ENCODE measurements at places on chromosomes 5 and 9.
A peak's percentile ranks its signal among the peaks of the same experiment; 100 is the strongest.

GRCh38 chr5:14261856-14262611 is 118.9 kb downstream of the TRIO start:
- no peak for DNase-seq

DNA sequence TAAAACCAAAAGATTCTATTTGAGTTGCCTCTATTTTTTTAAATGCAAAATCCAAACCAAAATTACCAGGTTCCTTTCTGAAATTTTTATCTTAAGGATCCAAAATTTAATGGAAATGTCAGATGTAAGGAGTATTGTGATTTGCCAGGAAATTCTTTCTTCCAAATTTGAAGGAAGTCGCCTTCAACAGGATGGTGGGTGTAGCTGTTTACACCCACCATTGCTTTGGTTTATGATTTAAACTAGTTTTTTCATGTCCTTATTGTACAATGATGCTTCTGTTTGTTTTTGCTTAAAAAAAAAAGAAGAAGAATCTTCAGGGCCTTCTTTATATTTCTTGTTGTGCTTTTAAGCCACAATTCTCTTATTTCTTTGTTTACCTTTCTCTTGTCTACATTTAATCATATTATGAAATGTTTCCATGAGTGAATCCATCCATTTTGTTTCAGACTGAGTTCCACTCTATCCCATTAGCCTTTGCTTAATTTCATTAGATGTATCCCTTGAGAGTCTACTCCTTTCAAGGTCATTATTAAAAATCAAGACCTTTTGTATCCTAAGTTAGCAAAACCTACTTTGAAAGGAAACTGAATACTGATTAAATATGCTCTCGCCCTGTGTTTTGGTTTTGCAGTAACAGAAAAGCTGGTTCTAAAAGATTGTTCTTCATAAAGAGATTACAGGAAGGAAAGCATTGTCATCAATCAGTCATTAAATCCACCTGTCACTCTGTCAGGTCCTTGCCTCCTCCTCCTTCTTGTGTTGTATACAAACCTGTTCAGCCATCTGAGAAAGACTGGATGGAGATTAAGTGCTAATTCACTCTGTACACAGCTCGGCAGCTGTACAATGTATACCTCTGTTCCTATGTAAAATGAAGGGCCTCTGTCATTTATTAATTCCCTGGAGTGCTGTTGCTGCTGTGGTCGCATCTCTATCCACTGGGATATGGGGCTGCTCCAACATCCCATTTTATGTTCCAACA is 45.5 kb upstream of the SLC2A8 start:
- peak; percentile 79 for DNase-seq

DNA sequence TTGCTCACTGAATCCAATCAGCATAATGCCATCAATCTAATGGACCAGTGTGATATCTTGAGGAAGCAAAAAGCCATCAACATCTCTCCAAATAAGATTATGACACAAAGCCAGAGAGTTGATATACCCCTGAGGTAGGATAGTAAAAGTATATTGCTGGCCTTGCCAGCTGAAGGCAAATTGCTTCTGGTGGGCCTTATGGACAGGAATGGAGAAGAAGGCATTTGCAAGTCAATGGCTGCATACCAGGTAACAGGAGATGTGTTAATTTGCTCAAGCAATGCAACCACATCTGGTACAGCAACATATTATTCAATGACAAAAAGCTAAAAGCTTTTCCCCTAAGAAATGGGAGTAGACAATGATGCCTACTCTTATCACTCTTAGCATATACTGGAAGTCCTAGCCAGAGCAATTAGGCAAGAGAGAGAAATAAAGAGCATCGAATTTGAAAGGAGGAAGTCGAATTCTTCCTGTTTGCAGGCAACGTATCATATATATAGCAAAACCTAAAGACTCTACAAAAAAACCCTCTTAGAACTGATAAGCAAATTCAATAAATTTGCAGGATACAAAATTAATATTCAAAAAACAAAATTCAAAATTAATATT is 216.1 kb upstream of the RASA1 start:
- no peak for DNase-seq

GRCh38 chr5:65548281-65548680 is 14.7 kb downstream of the CENPK start:
- no peak for DNase-seq

DNA sequence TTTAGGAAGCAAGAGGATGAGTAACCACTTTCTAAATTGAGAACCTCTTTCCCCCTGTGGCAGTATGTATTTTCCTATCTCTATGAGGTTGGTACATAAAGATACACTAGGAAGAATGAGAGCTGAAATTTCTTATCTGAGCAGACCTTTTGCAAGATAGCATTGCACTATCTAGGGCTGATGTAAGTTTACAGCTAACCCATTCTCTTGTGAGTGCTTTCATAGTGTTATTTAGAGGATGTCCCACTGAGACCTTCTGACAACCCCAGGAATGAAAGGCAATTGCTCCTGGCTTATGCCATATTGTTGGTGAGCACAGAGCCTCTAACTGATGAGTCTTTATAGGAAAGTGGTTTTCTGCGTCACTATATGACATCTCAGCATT is 1209.3 kb upstream of the CDH6 start:
- DNase-seq = no peak

DNA sequence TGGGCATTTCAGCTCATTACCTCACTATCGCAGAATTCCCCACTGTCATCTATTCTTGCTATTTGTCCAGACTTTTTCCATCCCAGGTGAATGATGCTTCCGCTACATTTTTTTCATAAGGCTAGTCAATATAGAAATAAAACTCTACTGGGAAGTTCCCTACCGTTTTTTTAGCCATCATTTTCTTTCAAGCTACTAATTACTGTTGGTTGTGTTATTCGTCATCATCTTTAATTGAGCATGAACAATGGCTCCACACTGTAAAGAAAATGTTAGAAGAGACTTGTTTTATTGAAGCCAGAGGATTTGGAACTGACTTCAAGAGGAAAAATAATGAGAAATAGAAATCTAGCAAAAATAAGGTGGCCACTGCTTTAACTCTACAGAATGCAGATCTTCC is 265.0 kb downstream of the ZNF608 start:
- DNase-seq = no peak

GRCh38 chr5:173583346-173583745 is 33.1 kb downstream of the BOD1 start:
- DNase-seq = no peak

GRCh38 chr5:131983244-131983771 is 28.1 kb downstream of the ACSL6 start:
- DNase-seq = peak; percentile 86

DNA sequence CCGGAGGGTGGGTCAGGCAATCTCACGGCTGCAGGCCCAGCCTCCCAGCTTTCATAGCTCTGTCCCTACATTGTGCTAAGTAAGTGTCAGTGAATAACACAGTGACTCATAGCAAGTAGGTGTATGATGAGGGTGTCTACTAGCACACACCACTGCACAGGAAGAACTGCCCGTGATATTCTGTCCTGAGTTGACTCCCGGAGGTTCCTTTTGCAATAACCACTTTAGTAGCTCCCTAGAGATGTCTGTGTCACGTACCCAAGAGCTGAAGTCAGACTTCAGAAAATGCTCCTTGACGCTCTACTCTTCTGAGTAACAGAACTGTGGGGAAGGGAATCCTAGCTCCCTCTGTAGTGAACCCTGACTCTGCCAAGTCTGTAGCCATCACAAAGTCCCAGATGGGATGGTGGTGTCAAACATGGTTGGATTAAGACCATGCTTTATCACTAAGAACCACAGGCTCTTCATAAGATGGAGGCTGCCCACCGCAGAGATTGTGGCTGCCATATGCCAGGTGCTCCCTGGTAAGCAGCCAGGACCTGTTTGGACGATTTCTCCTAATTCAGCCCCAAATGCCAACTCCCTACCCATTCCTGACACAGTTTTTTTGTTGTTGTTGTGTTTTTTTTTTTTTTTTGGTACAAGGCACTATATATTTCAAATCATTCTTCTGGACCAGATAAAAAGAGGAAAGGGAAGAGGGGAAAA is 352.6 kb upstream of the PANK3 start:
- no peak for DNase-seq

DNA sequence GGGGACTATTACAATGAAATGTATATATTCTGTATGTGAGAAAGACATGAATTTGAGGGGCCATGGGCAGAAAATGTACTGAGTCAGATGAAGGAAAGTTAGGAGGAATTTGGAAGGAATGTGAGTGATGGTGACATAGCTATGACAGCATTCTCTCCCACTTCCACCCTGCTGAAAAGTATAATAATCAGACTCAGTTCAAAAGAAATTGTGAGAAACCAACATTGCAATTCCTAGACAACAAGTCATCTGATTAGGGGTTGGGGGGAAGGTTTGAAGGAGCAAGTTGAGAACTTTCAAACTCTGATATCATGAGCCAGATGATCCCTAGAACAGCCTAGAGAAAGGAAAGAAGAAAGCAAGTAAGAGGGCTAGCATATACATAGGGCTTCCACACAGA is 370.6 kb downstream of the DMRTA1 start:
- DNase-seq = no peak

GRCh38 chr5:13540168-13540750 is 404.2 kb downstream of the DNAH5 start:
- no peak for DNase-seq

GRCh38 chr5:145347026-145347616 is 488.0 kb downstream of the PRELID2 start:
- DNase-seq = peak; percentile 27

All from WERI-Rb-1 (cell line).